ENCODE measurements at places on chromosomes 13 and 19. TPM values are rescaled to one million over a fixed set of nuclear protein-coding genes. Genes with fewer than 3 reads are reported as not detected.

DNA sequence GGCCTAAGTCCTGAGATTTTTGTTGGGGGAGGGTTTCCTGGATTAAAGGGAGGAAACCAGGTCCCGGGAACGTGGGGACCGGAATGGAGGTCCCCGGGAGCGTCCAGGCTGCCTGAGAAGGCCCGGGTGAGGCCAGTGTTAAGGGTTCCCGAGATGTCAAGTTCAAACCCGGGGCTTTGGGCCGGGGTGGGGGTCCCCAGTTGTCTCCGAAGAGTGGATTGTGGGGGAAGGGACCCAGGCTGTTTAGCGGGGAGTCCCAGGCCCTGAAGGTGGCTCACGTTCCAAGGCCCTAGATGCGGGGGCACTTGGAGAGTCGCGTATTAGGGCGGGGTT lies 262 bp downstream of the COX7A1 start:
- H3K4me1 ChIP-seq, result no peaks in the 10 kb centered on the region
- no peaks in the 10 kb centered on the region for H3K27me3 ChIP-seq
- H3K36me3 ChIP-seq, result peaks cover 4% of the 10 kb centered on the region
- DNase-seq, result no peak

GRCh38 chr19:1087813-1088415 lies 7.3 kb downstream of the POLR2E start:
- no peaks in the 10 kb centered on the region for H3K4me1 ChIP-seq
- no peak overlapping the region for H3K4me3 ChIP-seq
- H3K36me3 ChIP-seq, result peaks cover 3% of the 10 kb centered on the region
- no peak overlapping the region for H3K27ac ChIP-seq
- H3K27me3 ChIP-seq, result no peaks in the 10 kb centered on the region

PLK5 gene
- not detected for total RNA-seq

GRCh38 chr19:40398417-40399131 lies 8.6 kb upstream of the HIPK4 start:
- no peaks in the 10 kb centered on the region for H3K27me3 ChIP-seq
- H3K27ac ChIP-seq, result no peak overlapping the region
- no peak for DNase-seq
- peaks cover 5% of the 10 kb centered on the region for H3K4me1 ChIP-seq
- no peak overlapping the region for H3K4me3 ChIP-seq

- no peaks in the 10 kb centered on the region for H3K36me3 ChIP-seq
- H3K27ac ChIP-seq, result no peak overlapping the region
- H3K4me3 ChIP-seq, result peak overlapping the region; percentile 35
These were observed 27.5 kb upstream of the SHKBP1 start for GRCh38 chr19:40549007-40549708.

Data from PC-9 (cell line).